Hematopoietic multipotent progenitor cell (in vitro differentiated cells): ENCODE measurements at places on chromosomes 5 and 9. TPM values are rescaled to one million over a fixed set of nuclear protein-coding genes. Genes with fewer than 3 reads are reported as not detected.

The NSA2 gene
- total RNA-seq = 20.5 TPM

GRCh38 chr9:138114501-138115245 lies 237.1 kb downstream of the CACNA1B start:
- no peak for DNase-seq

The IL31RA gene
- not detected for total RNA-seq

The IL9 gene
- not detected for total RNA-seq

- no peak for DNase-seq
Measured at GRCh38 chr9:126633881-126634558, 20.3 kb downstream of the LMX1B start.

GRCh38 chr9:33232815-33233214 lies 7.2 kb upstream of the SPINK4 start:
- DNase-seq = no peak

DNA sequence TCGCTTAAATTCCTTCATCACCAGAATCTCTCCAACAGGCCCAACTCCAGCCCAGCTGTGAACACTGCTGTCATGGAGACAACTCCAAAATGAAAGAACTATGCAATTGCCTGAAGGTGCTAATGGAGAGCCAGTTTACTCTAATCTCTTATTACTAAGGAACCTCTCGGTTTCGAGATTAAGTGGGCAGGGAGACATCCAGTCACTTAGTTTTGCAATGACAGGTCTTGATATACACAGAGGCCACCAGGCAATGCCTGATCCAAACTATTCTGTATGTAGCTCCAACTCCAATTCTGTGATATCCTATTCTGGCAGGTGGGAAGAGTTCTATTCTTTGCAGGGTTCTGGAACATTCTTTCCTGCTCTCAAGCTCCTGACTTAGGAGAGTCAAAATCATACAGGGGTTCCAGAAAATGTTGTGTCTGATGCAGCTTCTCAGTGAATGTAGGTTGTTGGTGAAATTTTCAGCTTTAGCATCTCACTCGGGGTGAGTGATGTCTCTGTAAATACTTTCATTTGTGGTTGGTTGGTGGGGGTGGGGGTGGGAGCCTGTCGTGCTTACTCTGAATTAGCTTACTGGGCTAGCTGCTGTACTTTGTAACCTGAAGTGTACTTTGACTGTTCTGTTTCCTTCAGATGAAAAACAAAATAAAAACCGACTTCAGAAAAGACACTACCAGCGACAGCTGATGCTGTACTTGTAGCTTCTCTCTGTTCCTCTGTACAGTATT lies 170.9 kb downstream of the PALM2AKAP2 start:
- DNase-seq = no peak

GRCh38 chr5:72453246-72453775 lies 53.9 kb downstream of the ZNF366 start:
- no peak for DNase-seq

- DNase-seq = peak; percentile 34
Measured at GRCh38 chr9:92151691-92152393, 36.6 kb upstream of the SPTLC1 start.

The IFNA21 gene
- not detected for total RNA-seq

GRCh38 chr5:80069251-80069800 lies 34.2 kb downstream of the THBS4 start:
- DNase-seq = no peak

The AFF4 gene
- 28.8 TPM for total RNA-seq

DNA sequence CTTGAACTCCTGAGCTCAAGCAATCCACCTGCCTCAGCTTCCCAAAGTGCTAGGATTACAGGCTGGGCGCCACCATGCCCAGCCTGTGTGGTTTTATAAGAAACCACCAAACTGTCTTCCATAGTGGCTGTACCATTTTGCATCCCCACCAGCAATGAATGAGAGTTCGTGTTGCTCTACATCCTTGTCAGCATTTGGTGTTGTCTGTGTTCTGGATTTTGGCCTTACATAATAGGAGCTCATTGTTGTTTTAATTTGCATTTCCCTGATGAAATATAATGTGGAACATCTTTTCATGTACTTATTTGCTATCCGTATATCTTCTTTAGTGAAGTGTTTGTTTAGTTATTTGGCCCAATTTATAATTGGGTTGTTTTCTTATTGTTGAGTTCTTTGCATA lies 29.8 kb downstream of the PHF2 start:
- no peak for DNase-seq

The GARIN3 gene
- not detected for total RNA-seq

The KCNV2 gene
- total RNA-seq = under 0.01 TPM

The EQTN gene
- total RNA-seq = not detected

The SHOC1 gene
- total RNA-seq = not detected

The PCDHB16 gene
- total RNA-seq = not detected
